ENCODE measurements at places on chromosomes 3 and 15. TPM values are rescaled to one million over a fixed set of nuclear protein-coding genes. Genes with fewer than 3 reads are reported as not detected.
A peak's percentile ranks its signal among the peaks of the same experiment; 100 is the strongest.

DNA sequence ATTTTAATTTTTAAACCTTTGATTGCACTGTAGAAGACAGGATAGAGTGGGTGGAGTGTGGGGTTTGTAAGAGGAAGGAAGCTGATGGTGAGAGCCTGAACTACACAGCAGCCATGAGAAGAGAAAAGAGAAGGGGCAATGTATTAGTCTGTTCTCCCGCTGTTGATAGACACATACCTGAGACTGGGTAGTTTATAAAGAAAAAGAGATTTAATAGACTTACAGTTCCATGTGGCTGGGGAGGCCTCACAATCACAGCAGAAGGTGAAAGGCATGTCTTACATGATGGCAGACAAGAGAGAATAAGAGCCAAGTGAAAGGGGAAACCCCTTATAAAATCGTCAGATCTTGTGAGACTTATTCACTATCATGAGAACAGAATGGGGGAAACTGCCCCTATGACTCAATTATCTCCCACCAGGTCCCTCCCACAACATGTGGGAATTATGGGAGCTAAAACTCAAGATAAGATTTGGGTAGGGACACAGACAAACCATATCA is 37.3 kb downstream of the STARD5 start:
- H3K36me3 ChIP-seq = peaks cover 33% of the 10 kb centered on the region
- H3K27me3 ChIP-seq = no peaks in the 10 kb centered on the region
- DNase-seq = no peak
- H3K27ac ChIP-seq = no peak overlapping the region
- no peak overlapping the region for H3K4me3 ChIP-seq
- H3K4me1 ChIP-seq = no peaks in the 10 kb centered on the region

- H3K4me3 ChIP-seq = no peak overlapping the region
- no peak overlapping the region for H3K27ac ChIP-seq
- no peak for DNase-seq
- no peaks in the 10 kb centered on the region for H3K36me3 ChIP-seq
These were observed 229.7 kb upstream of the TBL1XR1 start for GRCh38 chr3:177426878-177427495.

The SH2D7 gene
- total RNA-seq = not detected

DNA sequence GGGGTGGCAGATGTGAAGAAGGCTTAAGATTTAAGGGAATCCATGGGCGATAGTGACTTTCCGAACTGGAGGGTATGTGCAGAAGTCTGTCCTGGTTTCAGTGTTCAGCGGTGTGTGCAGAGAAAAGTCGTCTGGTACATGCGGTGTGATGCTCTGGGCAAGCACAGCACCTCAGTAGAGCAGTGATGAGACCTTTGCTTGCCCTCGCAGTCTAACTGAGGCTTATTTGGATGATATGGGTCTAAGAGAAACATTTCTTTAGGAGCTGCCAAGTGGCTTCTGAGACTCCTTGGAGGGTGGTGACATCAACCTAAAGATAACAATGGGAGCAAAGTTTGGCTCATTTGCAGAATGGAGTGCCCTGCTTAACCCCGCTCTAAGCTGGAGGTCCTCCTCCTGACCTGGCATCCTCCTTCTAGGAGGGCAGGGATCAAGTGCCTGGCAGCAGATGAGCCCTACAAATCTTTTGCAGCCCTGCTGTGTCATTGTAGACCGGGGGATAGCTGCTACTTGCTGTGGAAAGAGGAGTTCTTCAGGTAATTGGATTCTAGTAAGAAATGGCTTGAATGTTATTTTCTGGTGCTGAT is 228.1 kb upstream of the AZI2 start:
- DNase-seq = no peak
- no peak overlapping the region for H3K27ac ChIP-seq
- H3K36me3 ChIP-seq = no peaks in the 10 kb centered on the region
- peak overlapping the region; percentile 68 for H3K4me3 ChIP-seq

The LTF gene
- 0.42 TPM for total RNA-seq

DNA sequence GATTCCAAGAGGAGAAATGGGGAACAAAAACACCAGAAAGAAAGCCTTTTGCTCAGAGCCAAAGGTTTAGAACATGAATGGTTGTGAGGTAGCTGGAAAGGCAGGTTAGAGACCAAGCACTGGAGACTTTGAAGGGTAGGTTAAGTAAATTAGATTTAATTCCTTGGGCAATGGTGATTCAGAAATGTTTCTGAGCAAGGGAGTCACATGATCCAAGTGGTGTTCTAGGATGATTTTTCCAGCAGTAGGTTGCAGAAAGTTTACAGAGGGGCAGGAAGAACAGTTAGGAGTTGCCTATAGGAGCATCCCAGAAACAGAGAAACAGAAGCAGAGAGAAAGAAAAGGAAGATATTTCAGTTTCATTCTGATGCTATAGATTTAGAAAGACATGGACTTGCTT is 139.8 kb downstream of the WDR76 start:
- H3K4me3 ChIP-seq = no peak overlapping the region
- H3K27ac ChIP-seq = no peak overlapping the region
- DNase-seq = no peak
- H3K36me3 ChIP-seq = no peaks in the 10 kb centered on the region
- no peaks in the 10 kb centered on the region for H3K27me3 ChIP-seq

- peak overlapping the region; percentile 98 for H3K27ac ChIP-seq
- peaks cover 45% of the 10 kb centered on the region for H3K4me1 ChIP-seq
- DNase-seq = no peak
- no peaks in the 10 kb centered on the region for H3K27me3 ChIP-seq
These were observed 3.8 kb downstream of the BHLHE40 start for GRCh38 chr3:4982773-4983738.

The TTLL13 gene
- total RNA-seq = not detected

DNA sequence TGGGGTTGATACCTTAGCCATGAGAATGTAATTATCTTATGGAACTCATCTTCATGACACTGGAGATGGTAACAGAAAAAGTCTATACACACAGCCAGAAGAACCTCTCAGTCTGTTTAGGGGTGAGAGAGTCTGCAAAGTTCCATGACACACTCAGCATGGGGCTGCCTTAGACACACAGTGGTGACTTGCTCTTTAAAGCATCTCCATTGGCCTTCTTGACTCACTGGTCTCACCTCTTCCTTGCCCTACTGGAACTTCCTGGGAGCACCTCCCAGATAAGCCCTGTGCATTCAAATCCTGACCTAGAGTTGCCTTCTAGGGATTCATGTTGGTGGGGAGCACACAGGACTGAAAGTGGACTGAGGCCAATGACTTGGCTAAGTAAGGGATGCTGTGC is 9.3 kb downstream of the MAGI1 start:
- H3K4me3 ChIP-seq = no peak overlapping the region
- H3K36me3 ChIP-seq = no peaks in the 10 kb centered on the region
- no peak overlapping the region for H3K27ac ChIP-seq
- DNase-seq = no peak
- no peaks in the 10 kb centered on the region for H3K27me3 ChIP-seq

- no peaks in the 10 kb centered on the region for H3K4me1 ChIP-seq
- no peaks in the 10 kb centered on the region for H3K27me3 ChIP-seq
- no peak overlapping the region for H3K27ac ChIP-seq
These were observed 24.6 kb downstream of the EBLN2 start for GRCh38 chr3:73086071-73086494.

GRCh38 chr3:169103951-169104941 is 559.3 kb downstream of the MECOM start:
- H3K36me3 ChIP-seq = no peaks in the 10 kb centered on the region
- no peak overlapping the region for H3K4me3 ChIP-seq
- H3K27ac ChIP-seq = no peak overlapping the region
- no peaks in the 10 kb centered on the region for H3K4me1 ChIP-seq
- DNase-seq = no peak

DNA sequence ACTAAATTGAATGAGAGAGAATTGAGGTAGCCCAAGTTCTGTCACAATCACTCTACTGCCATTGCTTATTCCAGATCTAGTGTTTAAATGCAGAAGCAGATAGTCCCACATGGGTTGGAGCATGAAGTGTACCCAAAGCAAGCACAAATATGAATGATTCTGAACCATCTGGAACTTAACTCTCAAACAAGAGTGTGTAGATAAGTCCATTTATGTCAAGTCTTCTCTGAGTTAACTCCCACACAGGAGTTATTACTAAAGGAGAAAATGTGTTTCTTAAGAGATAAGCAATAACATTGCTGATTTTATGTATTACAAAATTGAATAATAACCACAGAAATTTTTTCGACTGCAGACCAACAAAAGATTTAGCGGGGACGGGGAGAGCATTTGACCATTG is 33.6 kb downstream of the PAQR9 start:
- no peak for DNase-seq
- no peaks in the 10 kb centered on the region for H3K27me3 ChIP-seq
- no peaks in the 10 kb centered on the region for H3K36me3 ChIP-seq
- no peaks in the 10 kb centered on the region for H3K4me1 ChIP-seq
- H3K27ac ChIP-seq = no peak overlapping the region

The TEX55 gene
- not detected for total RNA-seq

The ECE2 gene
- total RNA-seq = not detected

GRCh38 chr3:57041674-57042073 is 18.8 kb upstream of the SPATA12 start:
- H3K4me1 ChIP-seq = no peaks in the 10 kb centered on the region
- no peak overlapping the region for H3K4me3 ChIP-seq

- H3K27me3 ChIP-seq = no peaks in the 10 kb centered on the region
- H3K36me3 ChIP-seq = no peaks in the 10 kb centered on the region
- no peak overlapping the region for H3K4me3 ChIP-seq
- H3K4me1 ChIP-seq = no peaks in the 10 kb centered on the region
- H3K27ac ChIP-seq = no peak overlapping the region
These were observed 33.7 kb downstream of the UQCC5 start for GRCh38 chr3:52570076-52570475.

GRCh38 chr3:106533093-106533787 is 664.4 kb upstream of the CBLB start:
- H3K4me3 ChIP-seq = no peak overlapping the region
- no peaks in the 10 kb centered on the region for H3K36me3 ChIP-seq
- H3K27ac ChIP-seq = no peak overlapping the region
- H3K4me1 ChIP-seq = no peaks in the 10 kb centered on the region
- no peaks in the 10 kb centered on the region for H3K27me3 ChIP-seq
- no peak for DNase-seq

- no peak overlapping the region for H3K27ac ChIP-seq
- H3K4me3 ChIP-seq = no peak overlapping the region
- no peak for DNase-seq
- H3K4me1 ChIP-seq = no peaks in the 10 kb centered on the region
These were observed 366.2 kb upstream of the ROPN1 start for GRCh38 chr3:124358156-124358555.

DNA sequence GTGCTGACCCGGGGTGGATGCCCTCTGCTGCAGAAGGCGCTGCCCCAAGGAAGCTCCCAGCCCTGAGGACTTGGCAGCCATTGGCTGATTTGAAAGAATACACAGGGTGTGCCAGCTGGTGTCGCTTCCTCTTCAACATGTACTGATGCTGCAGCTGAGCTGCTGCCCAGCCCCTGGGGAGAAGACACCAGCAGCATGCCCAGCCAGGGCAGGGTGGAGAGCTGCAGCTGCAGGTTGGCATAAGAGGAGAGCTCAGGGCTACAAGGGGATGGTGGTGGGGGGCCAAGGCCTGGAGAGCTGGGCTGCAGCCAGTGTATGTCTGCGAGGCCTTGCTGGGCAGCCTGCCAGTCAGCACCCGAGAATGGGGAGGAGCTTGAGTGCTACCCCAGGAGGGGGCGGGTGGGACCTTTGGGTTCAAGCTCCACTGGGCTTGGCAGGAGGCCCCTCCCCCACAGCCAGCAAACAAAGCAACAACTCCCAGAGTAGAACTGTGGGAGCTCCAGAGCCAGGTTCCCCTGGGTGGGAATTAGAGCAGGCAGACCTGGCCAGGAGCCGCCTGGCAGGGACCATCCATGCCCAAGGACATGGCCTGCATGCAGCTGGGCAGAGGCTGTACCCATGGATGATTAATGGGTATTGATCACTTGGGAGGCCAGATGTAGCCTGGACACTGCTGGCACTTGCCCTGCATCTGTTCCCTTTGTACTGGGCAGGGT is 9.2 kb upstream of the SEMA4B start:
- H3K27me3 ChIP-seq = no peaks in the 10 kb centered on the region
- H3K4me3 ChIP-seq = peak overlapping the region; percentile 21
- no peaks in the 10 kb centered on the region for H3K36me3 ChIP-seq
- peak; percentile 49 for DNase-seq
- H3K27ac ChIP-seq = peak overlapping the region; percentile 89

All from tibial nerve (tissue), 4 donors.